ENCODE measurements at places on chromosomes 5 and 9.
A peak's percentile ranks its signal among the peaks of the same experiment; 100 is the strongest.

DNA sequence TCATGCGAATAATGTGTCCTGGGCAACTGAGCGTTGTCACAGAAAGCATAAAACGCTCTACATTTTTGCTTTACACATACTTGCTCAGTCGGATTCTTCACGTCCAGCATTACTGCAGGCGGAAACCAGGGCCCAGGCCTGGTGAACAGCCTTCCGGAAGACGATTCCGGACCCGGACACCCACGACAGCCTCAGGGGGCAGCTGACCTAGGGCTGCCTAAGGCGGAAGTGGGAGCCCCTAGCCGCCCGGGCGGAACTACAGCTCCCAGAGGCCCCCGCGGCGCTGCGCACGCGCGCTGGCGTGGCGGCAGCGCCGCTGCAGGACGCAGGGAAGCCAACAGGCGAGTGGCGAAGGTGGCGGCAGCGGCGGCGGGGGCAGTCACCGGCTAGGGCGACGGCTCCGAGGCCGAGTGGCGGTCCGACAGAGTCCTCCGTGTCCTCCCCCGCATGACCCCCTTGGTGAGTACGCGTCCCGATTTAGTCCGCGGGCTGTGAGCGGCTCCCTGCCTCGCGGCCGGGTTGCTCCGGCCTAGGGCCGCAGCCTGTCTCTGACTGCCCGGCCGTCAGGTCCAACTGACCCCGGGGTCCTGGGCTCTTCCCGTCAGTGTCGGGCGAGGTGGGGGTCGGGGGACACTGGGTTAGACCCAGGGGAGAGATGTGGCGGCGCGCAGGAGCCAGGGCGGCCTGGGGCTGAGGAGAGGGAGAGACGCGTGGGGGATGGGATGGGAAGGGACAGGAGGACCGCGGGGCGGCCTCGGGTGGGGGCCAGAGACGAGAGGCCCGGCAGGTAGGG, at the start of gene GAPVD1:
Gene GAPVD1 (plus strand): TSS at position 326 of the 793 bp plus-strand sequence. CDS start 37,096 bp downstream, outside the sequence.
- DNase-seq: peak; percentile 96

DNA sequence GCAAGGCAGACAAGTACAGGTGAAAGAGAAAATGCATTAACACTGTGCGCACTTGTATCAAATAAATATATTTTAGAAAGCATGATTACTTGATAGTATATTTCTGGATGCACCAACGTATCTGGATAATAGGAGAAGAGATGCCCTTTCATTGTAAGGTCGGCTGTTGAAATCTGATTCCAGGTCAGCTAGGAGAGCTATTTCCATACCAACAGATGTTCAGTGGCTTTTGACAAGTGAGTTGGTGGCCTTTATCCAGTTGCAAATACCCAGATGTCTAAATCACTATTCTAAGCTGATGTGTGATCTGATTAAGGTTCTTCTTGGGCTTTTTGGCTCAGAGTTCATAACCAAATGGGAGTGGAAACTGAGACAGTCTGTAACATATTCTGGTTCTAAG, 128.2 kb upstream of the TBCA start:
- DNase-seq: no peak

DNA sequence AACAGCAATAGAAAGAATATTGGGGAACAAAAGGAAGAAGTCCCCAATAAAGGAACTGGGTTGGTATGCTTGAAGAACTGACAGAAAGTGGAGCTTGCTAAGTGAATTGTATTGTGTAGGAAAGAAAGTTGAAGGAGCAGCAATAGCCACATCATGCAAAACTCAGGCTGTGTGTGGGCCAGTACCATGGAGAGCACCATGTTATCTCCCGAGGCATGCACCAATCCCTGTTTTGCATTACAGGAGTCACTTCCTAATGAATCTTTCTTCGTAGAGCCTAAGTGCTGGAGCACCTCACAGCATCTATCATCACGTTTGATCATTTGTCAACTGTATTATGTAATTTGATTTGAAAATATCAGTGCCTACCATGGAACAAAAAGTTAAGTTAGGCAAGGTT, 137.7 kb upstream of the NMUR2 start:
- peak; percentile 33 for DNase-seq

DNA sequence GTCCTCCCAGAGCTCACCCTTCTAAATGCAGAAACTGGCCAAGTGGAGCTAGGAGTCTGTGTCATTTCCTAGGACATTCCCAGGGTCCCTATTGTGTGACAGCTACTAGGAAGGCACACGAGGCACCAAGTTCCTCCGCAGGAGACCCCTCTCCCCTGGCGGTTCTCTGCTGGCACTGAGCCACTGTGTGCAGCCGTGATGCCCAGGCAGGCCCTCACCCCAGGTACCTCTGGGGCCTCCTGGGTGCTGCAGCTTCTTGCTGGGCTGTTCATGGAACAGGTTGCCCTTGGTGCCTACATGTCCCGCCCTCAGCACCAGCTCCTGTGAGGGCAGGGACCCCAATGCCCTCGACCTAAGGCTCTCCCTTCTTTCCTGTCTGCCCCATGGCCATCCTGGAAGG, 23.1 kb downstream of the MED10 start:
- DNase-seq: no peak

- DNase-seq: no peak
Measured at GRCh38 chr9:34486572-34486971, 28.0 kb downstream of the DNAI1 start.

DNA sequence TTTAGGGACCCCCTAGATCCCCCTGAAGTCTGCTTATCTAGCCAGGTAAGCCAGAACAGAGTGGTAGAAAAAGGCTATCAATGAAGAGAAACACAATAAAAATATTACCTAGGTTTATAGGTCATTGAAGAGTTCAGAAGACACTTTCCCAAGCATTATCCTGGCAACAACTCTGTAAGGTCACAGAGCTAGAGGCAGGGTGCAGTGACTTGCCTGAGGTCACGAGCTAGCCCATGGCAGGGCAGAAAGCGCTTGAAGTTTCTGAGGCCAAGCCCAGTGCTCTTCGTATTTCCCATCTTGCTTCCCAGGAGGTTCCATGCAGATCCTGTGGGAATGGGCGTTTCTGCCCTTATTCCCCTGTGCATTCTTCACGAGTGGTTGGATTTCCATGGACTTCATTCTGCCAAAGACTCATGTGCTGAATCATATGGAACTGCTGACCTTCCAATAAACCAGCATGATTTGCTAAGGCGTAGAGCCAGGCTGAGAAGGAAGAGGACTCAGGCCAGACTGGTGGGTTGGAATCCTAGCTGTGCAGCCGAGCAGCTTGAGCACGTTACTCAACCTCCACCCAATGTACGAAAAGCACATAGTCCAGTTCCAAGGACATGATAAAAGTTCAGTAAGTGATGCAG, 22.1 kb downstream of the TRMO start:
- DNase-seq: no peak

- DNase-seq: no peak
Measured at GRCh38 chr5:38994324-38994927, 79.8 kb downstream of the RICTOR start.

DNA sequence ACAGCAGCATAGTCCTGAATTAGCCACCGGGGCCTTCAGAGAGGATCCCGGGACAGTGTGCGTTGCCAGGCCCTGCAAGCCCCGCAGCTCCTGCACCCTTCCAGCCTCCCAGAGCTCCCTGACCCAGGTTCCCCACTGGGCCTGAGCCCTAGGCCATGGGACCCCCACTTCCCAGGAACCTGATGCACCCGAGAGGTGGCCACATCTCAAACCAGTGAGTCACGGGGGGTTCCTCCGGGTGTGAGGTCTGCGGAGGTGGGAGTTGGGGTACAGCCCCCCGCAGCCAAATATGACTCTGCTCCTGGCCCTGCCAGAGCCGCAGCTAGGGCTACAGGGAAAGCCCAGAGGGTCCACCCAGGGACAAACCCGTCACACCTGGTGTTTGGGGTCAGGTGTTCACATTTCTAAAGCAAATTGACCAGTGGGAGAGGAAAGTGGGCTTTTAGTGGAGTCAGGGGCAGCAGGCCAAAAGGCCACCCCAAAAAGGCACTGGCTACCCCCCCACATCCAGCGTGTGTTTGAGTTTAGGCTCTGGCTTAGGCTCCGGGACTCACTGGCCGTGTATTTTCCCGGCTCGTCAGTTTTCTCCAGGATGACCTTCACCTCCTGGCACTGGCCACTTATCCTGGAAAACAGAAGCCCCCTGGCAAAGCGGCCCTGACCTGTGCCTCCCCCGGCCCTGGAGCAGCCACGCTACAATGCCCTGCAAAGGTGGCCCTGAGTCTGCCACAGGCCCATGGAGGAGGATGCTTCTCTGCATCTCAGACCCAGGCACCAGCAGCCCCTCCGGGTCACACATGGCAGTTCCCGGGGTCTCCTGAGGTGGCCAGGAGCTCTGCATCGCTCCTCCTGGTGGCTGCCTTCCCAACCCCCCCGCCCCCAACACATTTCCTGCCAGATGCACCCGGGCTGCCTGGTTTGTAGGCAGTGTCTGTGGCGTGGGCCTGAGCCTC, 17.4 kb upstream of the OBP2B start:
- peak; percentile 31 for DNase-seq

- DNase-seq: no peak
Measured at GRCh38 chr5:129113867-129114266, 19.3 kb downstream of the ISOC1 start.

Data from right cardiac atrium (tissue), 5 donors.